Suprapubic skin (tissue), 4 donors: ENCODE measurements at places on chromosomes 2 and 18.

GRCh38 chr18:8849696-8850095, 144.3 kb downstream of the MTCL1 start:
- no peak for DNase-seq

GRCh38 chr2:129768036-129768386, 211.5 kb upstream of the RAB6C start:
- peak; percentile 58 for DNase-seq

DNA sequence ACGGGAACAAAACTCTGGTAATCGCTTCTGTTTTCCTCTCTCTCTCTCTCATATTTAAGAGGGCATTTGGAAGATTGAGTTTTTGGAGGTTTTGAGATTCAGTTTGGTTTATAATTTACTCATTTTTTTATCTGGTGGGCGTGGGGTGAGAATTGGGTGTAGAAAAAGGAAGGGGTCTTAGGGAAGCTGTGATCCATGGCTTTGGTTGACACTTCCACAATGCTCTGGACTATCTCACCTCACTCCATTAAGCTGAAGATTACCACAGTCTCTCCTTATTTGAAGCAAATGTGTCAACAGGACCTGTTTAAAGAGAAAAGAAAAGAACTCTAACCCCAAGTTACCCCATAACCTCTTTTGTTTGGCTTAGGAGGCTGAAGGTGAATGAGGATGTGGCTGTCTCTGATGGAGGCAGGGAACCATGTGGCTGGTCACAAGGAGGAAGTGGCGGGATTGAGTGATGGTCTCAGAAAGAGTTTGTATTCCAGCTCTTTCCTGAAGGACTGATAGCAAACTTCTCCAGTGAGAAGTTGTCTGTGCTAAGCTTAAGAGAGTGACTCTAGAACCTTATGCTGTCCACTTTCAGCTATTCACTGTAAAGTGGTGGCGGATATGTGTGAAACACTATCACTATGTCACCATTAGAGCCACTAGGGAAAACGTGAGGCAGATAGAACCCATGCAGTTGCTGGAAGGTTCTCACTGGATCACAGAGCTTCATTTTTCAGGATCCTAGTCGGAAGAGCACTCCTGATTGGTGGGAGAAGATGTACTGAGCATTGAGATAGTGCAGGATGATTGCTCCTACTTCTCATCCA, 934 bp downstream of the ZNF804A start:
- DNase-seq = no peak

- DNase-seq = no peak
Observed at GRCh38 chr2:183000846-183001245, 37.4 kb downstream of the NCKAP1 start.
